ENCODE measurements at places on chromosomes 2 and 18. TPM values are rescaled to one million over a fixed set of nuclear protein-coding genes. Genes with fewer than 3 reads are reported as not detected.

Gene TEKT4
- total RNA-seq, result 0.27 TPM

Gene NT5DC4
- total RNA-seq, result not detected

Gene CCBE1
- total RNA-seq, result 9.0 TPM

Gene LIMS3
- total RNA-seq, result 4.8 TPM

Gene FIGN
- 2.8 TPM for total RNA-seq

Gene TGFA
- 20.3 TPM for total RNA-seq

Gene PLGLB1
- 10.0 TPM for total RNA-seq

Gene POMC
- total RNA-seq, result 9.9 TPM

DNA sequence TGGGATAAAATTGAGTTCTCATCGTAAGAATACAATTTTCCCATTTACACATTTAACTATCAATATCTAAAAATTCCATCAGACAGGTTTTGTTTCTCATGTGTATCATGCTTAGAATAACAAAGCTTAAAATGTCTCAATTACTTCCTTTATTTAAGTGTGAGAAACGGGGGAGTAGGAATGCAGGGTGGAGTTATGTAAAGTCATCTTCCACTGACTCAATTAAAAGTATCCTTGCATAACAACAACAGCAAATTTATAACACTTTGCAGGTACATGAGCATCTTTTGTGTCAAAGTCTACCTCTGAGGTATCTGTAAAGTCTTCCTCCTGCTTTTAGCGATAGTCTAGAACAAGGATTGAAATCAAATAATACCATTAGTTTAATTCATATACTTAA is 327.1 kb downstream of the EPHA4 start:
- H3K27ac ChIP-seq, result no peak overlapping the region
- H3K4me1 ChIP-seq, result no peaks in the 10 kb centered on the region
- H3K4me3 ChIP-seq, result no peak overlapping the region
- no peak for DNase-seq
- H3K36me3 ChIP-seq, result no peaks in the 10 kb centered on the region

DNA sequence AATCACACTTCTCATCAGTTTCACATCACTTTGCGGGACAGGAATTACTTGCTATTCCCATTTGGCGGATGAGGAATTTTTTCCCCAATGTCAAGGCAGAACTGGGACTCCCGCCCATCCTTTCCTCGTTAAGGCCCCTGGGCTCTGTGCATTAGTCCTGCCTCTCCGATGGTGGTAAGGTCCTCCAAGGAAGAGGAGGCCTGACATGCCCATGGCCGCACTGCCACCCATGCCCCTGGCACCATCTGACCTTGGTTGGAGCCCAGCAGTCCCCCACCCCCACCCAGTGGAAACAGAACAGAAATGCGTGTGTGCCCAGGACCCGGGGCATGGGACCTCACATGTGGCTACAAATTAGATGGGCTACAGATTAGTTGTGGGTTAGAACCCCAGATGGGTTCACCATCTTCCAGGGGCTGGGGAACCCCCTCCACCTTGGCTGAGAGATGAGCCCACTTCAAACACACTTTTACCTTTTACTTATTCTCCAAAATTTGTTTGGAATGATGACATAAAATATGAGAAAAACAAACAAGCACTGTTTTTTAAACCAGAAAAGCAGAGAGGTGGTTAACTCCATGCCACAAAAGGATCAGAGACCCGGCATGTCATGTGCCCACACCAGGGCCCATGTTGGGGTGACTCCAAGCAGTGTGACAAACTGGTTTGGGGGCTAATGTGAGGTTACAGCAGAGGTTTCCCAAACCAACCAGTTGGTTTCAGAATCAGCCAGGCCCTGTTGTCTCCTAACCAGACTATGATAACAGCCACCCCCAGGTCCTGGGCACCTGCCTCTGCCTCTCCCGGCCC is 11.0 kb upstream of the DUSP2 start:
- H3K4me1 ChIP-seq, result peaks cover 10% of the 10 kb centered on the region
- H3K36me3 ChIP-seq, result no peaks in the 10 kb centered on the region
- no peaks in the 10 kb centered on the region for H3K27me3 ChIP-seq

GRCh38 chr2:100944617-100945432 is 57.3 kb upstream of the RPL31 start:
- no peaks in the 10 kb centered on the region for H3K27me3 ChIP-seq
- H3K36me3 ChIP-seq, result no peaks in the 10 kb centered on the region
- H3K4me3 ChIP-seq, result no peak overlapping the region
- DNase-seq, result no peak
- H3K27ac ChIP-seq, result no peak overlapping the region

DNA sequence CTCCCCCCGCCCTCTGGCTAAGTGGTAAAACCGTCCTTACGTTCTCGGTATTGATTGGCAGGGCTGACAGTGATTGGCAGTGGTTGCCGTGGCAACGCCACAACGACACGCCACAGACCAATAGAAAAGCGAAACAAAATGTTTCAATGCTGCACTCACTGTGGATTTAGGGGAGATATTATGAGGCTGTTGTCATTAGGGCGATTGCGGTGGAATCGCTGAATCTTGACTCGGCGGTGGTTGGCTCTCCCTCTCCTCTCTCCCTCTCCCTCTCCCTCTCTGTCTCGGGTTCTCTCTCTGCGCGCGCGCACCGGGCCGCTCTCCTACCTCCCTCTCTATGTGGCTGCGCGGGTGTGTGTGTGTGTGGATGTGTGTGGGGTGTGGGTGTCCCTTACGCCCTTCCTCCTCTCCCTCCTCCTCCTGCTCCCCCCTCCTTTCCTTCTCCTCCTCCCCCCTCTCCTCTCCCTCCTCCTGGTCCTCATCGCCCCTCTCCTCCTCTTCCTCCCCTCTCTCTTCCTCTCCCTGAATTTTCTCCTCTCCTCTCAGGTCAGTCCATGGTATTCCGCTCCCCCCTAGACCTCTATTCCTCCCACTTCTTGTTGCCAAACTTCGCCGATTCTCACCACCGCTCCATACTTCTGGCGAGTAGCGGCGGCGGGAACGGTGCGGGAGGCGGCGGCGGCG is at the start of gene SIX3:
Gene SIX3 (plus strand): TSS at position 152 of the 684 bp plus-strand sequence. CDS start 403 bp downstream, at position 555.
- H3K36me3 ChIP-seq, result no peaks in the 10 kb centered on the region
- H3K27me3 ChIP-seq, result peaks cover 51% of the 10 kb centered on the region
- H3K4me1 ChIP-seq, result peaks cover 52% of the 10 kb centered on the region
- H3K27ac ChIP-seq, result no peak within 1 kb of the TSS
- DNase-seq, result no peak

DNA sequence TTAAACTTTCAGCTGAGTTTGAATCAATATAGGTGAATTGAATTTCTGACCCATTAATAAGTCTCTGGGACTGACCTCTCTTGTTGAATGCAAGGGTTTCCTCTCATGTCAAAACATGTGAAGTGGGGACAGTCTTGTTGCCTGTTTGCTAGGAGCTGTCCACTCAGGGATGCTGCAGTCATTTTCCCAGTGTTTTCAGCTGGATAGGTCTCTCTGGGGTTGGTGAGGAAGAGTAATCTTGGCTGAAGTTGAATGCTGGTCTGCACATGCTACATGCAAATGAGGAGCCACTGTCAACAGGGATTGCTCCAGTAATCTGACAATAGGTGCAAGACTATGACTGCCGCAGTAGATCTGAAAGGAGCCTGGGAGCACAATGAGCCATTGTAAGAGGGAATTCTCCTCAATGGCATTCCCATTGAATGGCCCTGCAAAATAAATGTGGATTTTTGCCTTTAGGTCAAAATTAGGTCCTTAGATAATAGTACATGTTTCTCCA is 34.1 kb upstream of the IL1RL1 start:
- no peaks in the 10 kb centered on the region for H3K36me3 ChIP-seq
- no peak overlapping the region for H3K4me3 ChIP-seq
- no peak overlapping the region for H3K27ac ChIP-seq

DNA sequence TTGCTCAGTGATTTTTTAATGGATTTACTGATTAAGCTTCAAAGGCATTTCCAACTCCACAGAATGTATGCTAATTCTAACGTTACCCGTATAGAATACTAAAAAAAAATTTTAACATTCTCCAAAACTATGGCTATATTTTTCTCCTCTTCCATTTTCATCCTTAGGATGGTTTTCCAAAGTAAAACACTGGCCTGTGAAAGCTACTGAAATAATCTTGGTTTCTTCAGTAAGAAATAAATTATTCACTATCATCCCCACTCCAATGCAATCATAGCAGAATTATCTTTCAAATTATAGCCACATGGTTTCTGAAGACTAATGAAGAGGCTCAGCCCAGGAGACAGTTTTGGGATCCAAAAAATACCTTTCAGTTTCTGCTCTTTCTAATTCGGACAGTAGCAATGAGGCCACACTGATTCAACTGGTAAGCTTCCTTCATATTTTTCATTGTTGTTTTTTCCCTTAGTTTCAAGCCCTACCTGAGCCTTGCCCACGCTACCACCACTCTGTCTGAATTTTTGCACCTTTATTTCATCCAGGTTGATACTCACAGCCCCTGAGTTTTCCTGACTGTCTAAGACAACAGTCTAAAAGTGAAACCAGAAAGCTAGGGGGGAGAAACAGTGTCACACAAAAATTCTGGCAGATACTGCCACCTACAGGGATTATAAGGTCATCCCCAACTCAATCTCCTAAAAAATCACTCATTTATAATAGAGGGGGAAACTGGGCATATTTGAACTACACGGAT is 887.9 kb downstream of the NRXN1 start:
- H3K4me3 ChIP-seq, result no peak overlapping the region
- H3K36me3 ChIP-seq, result no peaks in the 10 kb centered on the region
- DNase-seq, result no peak
- H3K4me1 ChIP-seq, result no peaks in the 10 kb centered on the region
- peak overlapping the region; percentile 47 for H3K27ac ChIP-seq

DNA sequence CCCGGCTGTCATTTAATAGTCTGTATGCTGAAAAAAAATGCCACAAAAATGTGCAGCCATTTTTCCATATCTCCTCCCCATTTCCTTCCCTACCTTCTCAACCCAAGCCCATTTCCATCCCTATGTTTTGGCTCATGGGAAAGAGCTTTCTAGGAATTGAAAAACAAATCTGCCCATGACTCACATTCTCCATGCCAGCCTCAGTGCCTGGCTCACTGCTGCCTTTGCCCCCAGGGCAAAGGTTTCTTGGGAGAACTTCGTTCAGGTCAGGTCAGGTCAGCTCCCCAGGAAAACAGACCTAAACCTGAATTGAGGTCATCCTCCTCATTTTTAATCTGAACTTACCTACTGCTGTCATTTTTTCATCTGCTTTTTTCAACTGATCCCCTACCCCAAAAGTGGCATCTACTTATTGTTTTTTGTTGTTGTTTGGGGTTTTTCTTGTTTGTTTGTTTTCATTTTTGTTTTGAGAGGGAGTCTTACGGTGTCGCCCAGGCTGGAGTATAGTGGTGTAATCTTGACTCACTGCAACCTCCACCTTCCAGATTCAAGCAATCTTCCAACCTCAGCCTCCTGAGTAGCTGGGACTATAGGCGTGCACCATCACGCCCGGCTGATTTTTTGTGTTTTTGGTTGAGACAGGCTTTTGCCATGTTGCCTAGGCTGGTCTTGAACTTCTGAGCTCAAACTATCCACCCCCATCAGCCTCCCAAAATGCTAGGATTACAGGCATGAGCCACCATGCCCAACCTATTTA is 66.7 kb downstream of the FECH start:
- no peaks in the 10 kb centered on the region for H3K27me3 ChIP-seq
- no peaks in the 10 kb centered on the region for H3K4me1 ChIP-seq
- H3K4me3 ChIP-seq, result no peak overlapping the region
- no peak overlapping the region for H3K27ac ChIP-seq
- no peak for DNase-seq

DNA sequence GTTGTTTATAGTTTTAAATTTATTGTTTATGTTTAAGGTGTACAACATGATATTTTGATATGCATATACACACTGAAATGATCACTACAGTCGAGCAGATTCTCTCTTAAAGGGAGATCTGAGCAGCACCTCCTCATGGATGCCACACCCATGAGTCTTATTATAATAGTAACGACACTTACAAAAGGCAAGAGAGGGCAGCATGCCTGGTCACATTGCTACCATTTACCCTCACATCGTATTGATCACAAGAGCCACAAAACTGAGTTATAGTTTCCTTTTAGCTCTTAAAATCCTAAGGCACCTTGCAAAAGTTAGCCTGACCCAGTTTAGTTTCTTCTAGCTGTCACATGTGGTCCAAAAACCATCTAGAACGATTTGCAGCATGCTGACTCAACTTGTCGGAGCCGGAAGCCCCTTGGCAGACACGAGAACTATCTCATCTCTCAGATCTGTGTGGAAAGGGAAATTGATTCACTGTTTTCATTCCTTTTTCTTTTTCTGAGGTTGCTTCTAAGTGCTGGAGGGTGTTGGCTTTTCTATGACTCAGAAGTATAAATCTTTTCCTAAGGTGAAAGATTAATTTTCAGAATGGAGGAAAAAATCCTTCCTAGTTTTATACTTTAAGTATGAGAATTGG is 85.3 kb downstream of the CDC42EP3 start:
- no peak overlapping the region for H3K4me3 ChIP-seq
- H3K36me3 ChIP-seq, result no peaks in the 10 kb centered on the region
- no peaks in the 10 kb centered on the region for H3K27me3 ChIP-seq
- no peak for DNase-seq
- no peak overlapping the region for H3K27ac ChIP-seq

- no peak overlapping the region for H3K27ac ChIP-seq
- no peak for DNase-seq
- H3K4me1 ChIP-seq, result no peaks in the 10 kb centered on the region
- no peak overlapping the region for H3K4me3 ChIP-seq
- H3K36me3 ChIP-seq, result no peaks in the 10 kb centered on the region
Measured at GRCh38 chr2:161839926-161840325, 215.7 kb downstream of the SLC4A10 start.

- DNase-seq, result peak; percentile 13
- H3K27ac ChIP-seq, result no peak overlapping the region
- H3K4me1 ChIP-seq, result peaks cover 8% of the 10 kb centered on the region
- no peaks in the 10 kb centered on the region for H3K27me3 ChIP-seq
Measured at GRCh38 chr2:189412330-189412953, 28.8 kb upstream of the WDR75 start.

DNA sequence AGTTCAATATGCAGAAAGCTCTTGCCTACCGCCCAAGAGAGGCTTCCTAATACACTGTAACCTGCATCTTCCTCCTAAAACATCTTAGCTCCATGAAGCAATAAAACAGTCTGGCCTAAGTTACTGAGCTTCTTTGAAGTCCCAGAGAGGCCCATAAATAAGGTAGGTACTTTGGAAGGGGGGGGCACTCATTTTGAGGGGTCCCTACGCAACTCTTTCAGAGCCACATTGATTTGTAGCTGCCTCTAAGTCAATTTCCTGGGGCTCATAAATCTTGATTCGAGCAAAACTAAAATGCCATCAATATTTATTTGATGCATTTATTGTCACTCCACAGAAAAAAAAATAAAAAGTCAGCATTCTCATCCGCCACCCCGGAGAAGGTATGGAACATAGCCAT is 60.4 kb upstream of the SIX2 start:
- no peaks in the 10 kb centered on the region for H3K27me3 ChIP-seq
- H3K27ac ChIP-seq, result no peak overlapping the region
- DNase-seq, result no peak
- H3K36me3 ChIP-seq, result no peaks in the 10 kb centered on the region
- H3K4me3 ChIP-seq, result no peak overlapping the region

GRCh38 chr2:102081606-102082005 is 60.9 kb upstream of the IL1R1 start:
- H3K27ac ChIP-seq, result no peak overlapping the region
- peaks cover 11% of the 10 kb centered on the region for H3K4me1 ChIP-seq
- H3K36me3 ChIP-seq, result no peaks in the 10 kb centered on the region
- no peak for DNase-seq
- no peak overlapping the region for H3K4me3 ChIP-seq

Data from thyroid gland (tissue), 4 donors.